HS-5 (cell line): ENCODE measurements at places on chromosomes 4 and X.

DNA sequence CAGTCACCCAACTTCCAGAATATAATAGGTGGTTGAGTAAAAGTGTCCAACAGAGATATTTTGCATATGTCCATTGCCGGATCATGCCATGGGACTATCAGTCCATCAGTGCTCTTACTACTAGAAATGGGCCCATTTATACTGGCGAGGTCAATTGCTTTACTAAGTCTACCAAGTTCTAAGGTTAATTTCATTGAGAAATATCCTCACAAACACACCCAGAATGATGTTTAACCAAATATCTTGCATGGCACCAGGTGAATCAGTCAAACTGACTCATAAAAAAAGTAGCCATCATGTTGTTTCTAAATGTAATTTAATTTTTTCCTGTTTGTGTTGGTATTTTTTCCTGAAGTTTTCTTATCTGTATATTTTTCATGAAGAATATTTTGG, 1217.0 kb downstream of the RAPGEF2 start:
- no peak for DNase-seq

DNA sequence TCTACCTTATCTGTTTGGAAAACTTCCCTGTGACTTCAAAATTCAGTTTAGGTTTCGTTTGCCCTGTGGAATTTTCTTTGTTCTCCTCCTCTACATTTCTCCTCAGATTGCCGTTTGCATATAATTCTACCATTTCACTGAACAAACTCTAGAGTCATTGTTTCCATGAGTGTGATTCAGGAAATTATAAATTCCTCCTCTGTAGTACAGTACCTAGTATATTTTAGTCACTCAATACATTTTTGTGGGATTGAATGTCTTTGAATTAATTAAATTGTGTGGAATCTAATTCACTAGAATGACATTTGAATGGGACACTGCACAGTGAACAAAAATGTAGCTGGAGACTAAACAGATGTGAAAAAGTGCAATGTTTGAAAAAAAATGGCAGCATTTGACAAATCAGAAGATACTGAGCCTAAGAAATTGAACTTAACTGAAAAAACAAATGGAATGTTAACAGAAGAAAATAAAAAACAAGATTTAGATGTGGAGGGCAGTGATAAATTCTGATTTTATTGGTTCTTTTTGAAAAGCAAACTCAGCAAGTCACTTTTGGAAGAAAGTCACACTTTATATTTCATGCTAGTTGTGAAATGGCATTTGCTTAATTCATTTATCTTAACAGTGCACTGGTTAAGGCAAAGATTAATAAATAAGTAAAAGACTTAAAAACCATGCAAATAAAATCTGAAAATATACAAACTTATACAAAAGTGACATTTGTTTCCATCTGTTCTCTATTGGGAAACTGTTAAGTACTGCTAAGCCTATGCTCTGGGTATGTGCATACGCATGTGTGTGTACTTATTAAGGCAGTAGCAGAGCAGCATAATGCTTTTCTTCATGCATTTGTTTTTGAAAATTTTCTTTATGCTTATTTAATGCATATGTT, 512.3 kb downstream of the FAT4 start:
- DNase-seq: no peak

GRCh38 chr4:162364651-162365050, 200.9 kb upstream of the FSTL5 start:
- no peak for DNase-seq

GRCh38 chr4:139011225-139011950, 4.2 kb upstream of the NOCT start:
- DNase-seq: no peak

DNA sequence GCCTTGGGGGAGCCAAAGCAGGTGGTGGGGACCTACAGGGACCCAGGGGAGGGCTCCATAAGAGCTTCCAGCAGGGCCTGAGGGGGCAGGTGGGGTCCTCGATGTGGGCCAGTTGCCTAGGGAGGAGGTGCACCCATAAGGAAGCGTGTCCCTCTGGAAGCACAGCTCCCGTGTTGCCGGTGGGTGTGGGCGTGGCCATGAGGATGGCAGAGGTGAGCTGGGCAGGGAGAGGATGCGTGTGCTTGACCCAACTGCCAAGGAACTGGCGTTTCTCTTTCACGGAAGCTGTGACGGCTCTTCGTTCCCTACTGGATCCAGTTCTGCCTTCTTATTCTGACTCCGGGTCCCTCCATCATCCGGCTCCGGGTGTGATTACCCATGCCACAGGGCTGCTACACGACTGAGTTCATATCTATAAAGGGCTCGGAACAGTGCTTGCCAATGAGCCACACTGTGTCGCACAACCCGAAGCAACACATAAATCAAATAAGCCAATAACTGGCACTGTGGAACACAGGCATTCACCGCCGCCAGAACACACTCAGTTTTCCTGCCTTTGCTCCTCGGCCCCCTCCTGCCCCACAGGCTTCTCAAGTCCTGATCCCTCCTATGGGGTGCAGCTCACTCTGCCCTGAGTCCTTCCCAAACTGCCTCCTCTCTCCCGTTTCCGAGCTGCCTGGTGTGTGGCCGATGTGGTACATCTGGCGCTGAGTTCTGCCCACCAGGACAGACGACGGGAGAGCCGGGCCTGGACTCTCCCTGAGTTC, 35.5 kb downstream of the RNF212 start:
- DNase-seq: no peak

- DNase-seq: no peak
Observed at GRCh38 chr4:73674451-73674919, 54.2 kb upstream of the RASSF6 start.

DNA sequence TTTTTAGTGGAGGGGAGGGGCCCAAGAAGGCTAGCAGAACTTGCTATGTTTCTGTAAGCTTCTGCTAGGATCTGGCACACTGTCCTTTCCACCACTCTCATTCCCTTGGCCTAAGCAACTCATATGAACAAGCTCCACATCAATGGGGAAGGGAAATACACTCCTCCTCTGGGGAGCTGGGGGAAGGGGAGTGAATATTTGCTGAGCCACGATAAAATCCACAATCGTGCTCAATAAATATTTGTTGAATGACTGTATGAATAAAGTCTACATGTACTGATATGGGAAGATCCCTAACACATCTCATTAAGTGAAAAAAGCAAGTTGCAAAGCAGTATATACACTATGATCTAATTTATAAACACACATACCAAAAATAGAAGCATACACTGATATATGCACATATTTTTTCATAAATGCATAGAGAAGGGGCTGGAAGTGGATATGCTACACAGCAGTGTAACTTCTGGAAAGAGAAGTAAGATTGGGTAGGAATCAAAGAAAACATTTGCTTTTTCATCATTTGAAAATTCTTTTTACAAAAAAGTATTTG, 95.8 kb upstream of the EFHC2 start:
- no peak for DNase-seq

- DNase-seq: no peak
Observed at GRCh38 chr4:124201636-124202035, 510.9 kb downstream of the ANKRD50 start.

DNA sequence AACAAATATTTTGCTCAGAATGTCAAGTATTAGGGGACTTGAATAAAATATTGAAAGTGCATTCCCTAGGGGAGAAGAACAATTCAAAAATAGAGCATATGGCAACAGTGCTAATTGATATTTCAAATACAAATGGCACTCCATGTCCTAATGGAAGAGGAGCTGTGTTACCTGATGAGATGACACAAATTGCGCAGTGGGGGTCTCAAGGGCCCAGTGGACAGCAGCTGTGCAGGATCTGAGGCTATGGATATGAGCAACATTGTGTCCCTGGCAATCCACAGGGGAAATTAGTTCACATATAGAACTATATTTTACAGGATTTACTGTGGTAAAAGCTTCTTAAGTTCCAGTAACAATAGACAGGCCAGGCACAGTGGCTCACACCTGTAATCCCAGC, 17.4 kb upstream of the USP46 start:
- DNase-seq: no peak

GRCh38 chr4:2879026-2879425, 35.4 kb downstream of the ADD1 start:
- no peak for DNase-seq

DNA sequence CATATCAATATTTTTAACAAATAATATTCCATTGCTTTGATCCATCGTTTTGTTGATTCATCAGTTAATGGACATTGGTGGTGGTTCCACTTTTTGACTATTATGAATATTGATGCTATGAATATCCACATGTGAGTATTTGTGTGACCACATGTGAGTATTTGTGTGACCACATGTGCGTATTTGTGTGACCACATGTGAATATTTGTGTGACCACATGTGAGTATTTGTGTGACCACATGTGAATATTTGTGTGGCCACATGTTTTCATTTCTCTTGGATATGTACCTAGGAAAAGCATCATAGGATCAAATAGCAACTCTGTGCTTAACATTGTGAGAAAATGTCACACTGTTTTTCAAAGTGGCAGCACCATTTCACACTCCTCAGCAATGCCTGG, 433.6 kb upstream of the FRG1 start:
- no peak for DNase-seq

DNA sequence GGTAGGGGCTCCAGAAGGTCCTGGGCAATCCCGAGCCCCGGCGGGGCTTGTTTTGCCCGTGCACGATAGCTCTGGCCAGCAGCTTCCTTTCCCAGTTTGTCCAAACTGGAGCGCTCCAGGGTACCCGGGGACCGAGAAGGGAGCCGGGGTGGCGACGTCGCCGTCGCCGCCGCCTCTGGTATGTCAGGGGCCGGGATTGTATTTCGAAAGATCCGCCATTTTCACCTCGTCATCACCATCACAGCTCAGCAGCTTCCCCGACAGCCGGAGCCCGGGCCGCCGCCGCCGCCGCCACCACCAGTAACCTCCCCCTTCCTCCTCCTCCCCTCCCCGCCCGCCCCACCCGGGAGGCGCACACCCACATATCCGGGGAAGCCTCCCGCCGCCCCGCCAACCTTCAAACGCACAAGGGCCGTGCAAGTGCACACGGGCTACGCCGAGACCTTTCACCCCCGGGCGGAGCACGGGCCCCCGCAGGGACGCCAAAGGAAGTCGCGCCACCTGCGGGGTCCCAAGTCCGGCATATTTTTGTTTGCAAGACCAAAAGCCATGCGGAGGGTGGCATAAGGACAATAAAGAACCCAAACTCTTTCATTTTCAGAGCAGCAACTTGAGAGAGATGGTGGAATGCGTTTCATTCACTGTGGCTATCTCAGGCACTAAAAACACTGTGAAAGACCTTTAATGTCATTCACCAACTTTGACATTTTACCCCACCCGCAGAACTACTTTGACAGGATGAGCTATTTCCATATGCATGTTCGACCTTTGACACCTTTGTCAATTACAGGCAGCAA, at the start of gene LIN54:
LIN54 (minus strand) TSS at position 302 of the 797 bp plus-strand sequence. CDS start 25,979 bp downstream, outside the sequence.
- no peak for DNase-seq

DNA sequence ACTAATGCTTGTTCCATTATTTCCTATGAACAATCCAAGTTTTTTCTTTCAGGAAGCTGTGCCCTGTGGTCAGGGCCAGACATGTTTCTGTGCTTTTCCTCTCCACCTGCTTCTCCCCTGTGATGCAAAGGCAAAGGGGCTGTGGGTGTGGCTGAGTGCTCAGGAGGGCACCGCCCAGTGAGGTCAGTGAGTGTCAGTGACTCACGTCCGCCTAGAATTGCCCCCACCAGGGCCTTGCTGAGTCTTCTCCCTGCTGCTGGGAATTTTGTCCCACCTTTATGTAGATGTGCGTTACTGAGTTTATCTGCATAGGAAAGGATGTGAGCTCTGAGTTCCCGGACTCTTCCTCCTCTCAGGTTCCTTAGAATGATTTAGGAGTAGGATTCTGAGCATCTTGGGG, 283.2 kb downstream of the DCHS2 start:
- no peak for DNase-seq

DNA sequence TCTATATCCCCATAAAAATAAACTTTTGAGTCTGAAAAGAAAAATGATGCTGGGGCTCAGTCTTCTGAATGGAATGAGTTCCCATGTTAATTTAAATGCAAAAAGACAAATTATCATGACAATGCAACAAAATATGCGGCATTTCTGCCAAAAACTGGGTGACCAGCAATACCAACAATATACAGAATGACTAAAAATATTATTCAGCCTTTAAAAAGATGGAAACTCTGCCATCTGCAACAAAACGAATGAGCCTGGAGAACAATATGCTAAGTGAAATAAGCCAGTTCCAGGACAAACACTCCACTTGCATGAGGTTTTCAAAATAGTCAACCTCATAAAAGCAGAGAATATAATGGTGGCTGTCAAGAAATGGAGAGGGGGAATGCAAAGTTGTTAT, 558.5 kb downstream of the IL15 start:
- DNase-seq: no peak

GRCh38 chr4:184364100-184364921, 110.0 kb downstream of the IRF2 start:
- no peak for DNase-seq

DNA sequence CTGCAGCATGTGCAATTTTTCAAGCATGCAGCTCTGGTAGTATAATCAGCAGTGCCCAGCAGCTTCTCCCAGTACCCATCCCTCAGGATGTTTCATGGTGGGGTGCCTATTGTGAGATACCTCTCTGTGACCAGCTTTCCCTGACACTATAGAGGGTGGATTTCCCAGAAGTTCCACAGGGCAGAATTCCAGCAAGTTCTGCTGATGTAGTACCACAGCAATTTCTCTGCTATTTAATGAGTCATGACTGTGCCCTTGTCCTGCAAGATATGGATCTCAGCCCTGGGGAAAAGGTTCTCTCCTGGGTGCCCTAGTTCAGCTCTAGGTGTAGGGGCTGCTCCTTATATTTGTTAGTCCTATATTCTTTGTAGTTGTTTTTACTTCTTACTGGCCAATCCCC, 174.8 kb downstream of the ENOX2 start:
- no peak for DNase-seq

GRCh38 chr4:123827511-123827910, 430.9 kb downstream of the SPRY1 start:
- DNase-seq: no peak

GRCh38 chr4:144614850-144615585, 30.9 kb upstream of the HHIP start:
- no peak for DNase-seq

GRCh38 chr4:52099860-52100461, 48.9 kb downstream of the SPATA18 start:
- no peak for DNase-seq

DNA sequence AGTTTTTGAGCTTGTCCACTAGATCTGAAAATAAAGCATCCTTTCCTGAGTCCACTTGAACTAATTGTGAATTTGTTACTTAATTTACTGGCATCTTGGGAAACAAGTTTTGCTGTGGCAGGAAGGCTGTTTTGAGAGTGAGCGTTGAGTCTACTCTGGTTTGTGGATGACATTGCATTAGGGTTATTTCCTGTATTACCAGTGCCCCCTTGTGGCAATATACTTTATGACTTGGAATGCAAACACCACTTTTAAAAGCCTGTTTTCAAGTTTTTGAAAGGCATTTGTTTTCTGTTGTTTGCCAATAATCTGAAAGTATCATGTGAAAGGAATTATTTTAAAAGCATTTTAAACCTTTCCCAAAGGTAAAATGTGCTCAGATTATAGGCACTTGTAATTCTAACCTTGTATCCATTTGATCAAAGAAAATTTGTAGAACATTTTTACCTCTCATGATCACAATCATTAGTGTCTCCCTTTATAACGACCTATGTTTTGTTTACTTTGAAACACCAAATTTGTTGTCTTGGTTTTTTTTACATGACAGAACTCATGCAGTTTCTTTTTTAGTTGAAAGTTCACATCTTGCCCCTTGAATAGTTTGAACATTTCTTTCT, 18.0 kb upstream of the CYP2U1 start:
- no peak for DNase-seq

- no peak for DNase-seq
Observed at GRCh38 chrX:45847961-45848360, 647.3 kb upstream of the DIPK2B start.

GRCh38 chrX:10233173-10233572, 76.4 kb downstream of the CLCN4 start:
- DNase-seq: no peak
